T-helper 1 cell (primary cell): ENCODE measurements at places on chromosomes 11 and 22.

DNA sequence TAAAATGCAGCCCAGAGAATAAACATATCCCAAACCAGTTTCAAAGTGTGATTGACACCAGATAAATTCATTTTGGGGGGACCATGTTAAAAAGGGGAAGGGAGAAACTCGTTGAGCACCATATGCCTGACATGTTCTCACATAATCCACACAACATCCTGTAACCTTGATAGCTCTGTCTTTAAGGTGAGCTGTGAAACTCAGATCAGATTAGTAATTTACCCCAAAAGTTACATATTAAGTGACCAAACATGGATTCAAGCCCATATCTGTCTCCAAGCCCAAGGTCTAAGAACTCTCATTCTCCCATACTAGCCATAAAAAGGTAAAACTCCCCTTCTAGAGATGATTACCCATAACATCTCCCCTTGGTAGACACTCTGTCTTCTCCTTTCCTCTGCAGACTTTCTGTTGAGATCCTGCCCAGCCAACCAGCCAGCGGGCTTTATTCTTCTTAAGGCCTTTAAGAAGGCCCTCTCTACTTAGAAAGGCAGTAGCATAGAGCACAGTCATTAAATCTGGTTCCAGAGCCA is 150.7 kb downstream of the CCDC34 start:
- DNase-seq, result no peak

- DNase-seq, result no peak
These were observed 29.1 kb downstream of the NFRKB start for GRCh38 chr11:129866311-129866710.

GRCh38 chr22:21939461-21939913 is 13.2 kb downstream of the PPM1F start:
- DNase-seq, result no peak

- no peak for DNase-seq
These were observed 26.3 kb upstream of the GNB1L start for GRCh38 chr22:19880786-19881569.

DNA sequence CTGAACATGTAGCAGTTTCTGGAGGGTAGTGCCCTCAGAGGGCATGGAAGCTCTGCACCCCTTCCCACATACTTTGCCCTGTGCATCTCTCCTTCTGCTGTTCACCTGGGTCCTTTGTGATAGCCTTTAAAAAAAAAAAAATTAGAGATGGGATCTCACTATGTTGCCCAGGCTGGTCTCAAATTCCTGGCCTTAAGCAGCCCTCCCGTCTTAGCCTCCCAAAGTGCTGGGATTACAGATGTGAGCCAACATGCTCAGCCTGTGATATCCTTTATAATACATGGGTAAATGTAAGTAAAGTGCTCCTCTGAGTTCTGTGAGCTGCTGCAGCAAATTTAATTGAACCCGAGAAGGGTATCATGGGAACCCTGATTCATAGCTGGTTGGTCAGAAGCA is 33.7 kb downstream of the PPFIA1 start:
- no peak for DNase-seq

GRCh38 chr22:31488988-31489617 is 539 bp downstream of the EIF4ENIF1 start:
- DNase-seq, result peak; percentile 13

- DNase-seq, result no peak
These were observed 79.9 kb upstream of the VPREB1 start for GRCh38 chr22:22164541-22165272.

- no peak for DNase-seq
These were observed 9.3 kb downstream of the OSBPL5 start for GRCh38 chr11:3155691-3156258.

GRCh38 chr11:125100136-125100535 is 11.3 kb downstream of the TMEM218 start:
- DNase-seq, result no peak

DNA sequence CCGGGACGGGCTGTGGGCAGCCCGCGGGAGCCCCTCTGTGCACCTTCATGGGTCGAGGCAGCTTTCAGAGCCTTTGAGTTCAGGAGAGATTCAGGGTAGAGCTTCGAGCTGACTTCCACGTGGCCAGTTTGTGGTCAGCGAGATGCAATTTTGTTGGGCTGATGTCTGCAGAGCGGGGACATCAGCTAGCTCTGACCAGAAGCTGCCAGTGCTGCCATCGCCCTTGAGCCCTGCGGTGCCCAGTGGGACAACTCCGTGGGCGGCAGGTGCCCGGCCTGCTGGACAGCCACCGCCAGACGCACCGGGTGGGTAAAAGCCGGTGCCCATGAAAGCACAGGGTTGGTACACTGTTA is 719 bp downstream of the TALDO1 start:
- DNase-seq, result no peak

DNA sequence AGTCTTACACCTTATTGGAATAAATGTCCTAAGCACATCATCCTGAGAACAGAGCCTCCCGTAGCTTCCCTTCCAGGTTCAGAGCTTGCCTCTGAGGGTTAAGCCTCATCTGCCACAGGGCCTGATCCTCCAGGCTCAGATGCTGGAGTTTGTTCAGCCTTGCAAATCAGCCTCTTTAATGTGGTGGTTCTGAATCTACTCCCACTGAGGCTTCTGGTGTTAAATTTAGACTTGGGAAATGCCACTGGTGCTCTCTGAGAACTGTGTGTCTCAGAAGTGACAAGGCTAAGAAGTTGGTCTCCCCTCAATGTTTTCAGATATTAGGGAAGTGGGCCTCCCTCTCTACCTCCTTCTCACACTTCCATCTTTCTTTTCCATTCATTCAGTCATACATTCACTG is 68.7 kb downstream of the CCDC81 start:
- no peak for DNase-seq

DNA sequence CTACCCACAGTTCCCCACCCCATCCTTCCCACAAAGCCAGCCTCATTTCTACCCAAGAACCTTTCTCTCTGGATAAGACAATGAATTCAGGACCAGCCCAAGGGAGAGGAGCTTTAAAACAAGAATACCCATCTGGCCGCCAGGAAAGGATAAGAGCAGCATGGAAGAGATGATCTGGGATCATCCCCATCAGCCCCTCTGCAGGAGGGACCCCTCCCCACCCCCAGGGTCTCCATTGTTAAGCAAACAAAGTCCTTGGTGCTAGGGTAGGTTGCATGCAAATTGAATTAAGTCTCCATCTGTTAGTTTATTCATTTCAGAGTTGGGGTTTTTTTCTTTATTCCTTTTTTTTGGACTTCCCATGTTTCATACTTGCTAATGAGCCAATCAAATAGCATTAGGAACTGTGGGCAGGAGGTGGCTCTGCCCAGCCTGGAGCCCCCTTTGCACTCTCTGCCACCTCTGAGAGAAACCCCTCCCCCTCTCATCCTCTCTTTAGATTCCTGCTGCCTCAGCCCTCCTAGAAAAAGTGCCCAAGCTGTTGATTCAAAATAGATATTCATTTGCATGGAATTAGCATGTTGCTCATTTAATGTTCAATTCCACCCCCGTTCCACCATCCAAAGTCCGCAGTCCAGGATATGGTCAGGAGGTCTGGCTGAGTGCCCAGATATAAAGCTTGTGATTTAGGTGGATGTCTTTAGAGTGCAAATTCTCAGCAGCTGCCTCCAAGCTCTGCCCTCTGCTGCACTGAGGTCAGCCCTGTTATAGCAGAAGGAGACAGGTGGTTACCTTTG is 138.5 kb upstream of the NCAM1 start:
- DNase-seq, result no peak

- DNase-seq, result no peak
These were observed 24.7 kb downstream of the IL10RA start for GRCh38 chr11:118010738-118011461.

GRCh38 chr11:117300773-117301172 is 9.6 kb downstream of the BACE1-AS start:
- no peak for DNase-seq

DNA sequence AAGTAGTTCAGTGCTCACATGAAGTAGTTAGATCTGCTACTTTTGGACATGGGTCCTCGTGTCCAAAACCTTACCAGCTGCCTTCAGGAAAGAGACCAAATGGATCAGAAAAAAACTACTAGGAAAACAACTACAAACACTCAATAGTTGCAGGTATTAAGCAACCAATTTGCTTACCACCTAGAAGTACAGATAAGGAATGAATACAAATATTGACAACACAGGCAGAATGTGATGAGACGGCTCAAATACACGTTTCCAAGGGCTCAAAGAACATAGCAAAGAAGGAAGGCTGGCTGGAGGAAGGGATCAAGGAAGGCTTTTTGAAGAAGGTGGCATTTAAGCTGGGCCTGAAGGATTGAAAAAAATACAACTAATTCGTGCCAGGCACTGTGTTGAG is 41.8 kb downstream of the NRXN2 start:
- DNase-seq, result no peak

DNA sequence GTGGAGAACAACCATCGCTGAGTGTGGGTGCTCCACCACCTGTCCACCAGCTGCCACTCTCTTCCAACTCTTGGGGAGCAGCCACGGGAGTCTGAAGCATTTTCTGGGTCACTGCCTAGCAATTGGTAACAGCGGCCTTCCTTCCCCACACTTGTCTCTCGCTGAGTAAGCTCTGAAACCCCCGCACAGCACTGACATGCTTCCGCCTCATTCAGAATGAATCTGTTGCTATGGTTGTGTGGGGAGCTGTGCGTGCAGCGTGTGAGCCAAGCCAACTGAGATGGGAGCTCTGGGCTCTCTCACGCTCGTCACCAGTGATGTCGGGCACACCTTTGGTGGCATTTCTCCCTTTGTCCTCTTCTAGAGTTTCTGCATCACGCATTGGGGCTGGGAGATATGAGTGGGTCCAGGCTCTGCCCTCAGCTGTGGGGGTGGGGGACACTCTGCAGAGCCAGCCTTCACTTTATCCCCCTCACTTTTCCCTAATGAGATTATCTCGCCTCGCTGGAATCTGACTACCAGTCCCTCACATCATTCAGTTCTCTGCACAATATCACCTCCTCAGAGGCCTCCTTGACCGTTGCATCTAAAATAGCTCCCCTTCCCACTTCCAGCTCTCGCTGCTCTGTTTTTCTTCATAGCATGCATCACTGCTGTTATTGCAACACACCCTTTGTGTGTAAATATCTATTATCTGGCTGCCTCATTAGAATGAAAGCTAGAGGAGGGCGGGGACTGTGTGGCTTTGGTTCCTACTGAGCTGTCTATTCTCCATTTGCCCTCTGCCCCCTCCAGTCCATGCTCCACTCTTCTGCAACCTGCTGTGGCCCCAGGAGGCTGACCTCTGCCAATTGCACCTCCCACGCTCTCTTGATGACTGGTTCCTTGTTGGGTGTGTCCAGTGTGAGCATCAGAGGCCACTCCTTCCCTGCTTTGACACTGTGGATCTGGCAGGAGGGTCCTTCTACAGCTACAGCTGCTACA is 569.9 kb upstream of the CADM1 start:
- DNase-seq, result no peak

- no peak for DNase-seq
These were observed 893 bp downstream of the SLC36A4 start for GRCh38 chr11:93196816-93197379.

GRCh38 chr11:13666708-13667107 is 1.8 kb upstream of the FAR1 start:
- DNase-seq, result no peak

- no peak for DNase-seq
These were observed 30.6 kb downstream of the SC5D start for GRCh38 chr11:121323046-121323607.
